Panc1 (cell line): ENCODE measurements at places on chromosomes 3 and 15. TPM values are rescaled to one million over a fixed set of nuclear protein-coding genes. Genes with fewer than 3 reads are reported as not detected.

WNT5A gene
- total RNA-seq: 0.54 TPM

SERPINI2 gene
- not detected for total RNA-seq

MORC1 gene
- total RNA-seq: not detected

SLC28A2 gene
- 0.23 TPM for total RNA-seq

EXD1 gene
- 0.15 TPM for total RNA-seq

KLHDC8B gene
- 6.8 TPM for total RNA-seq

CP gene
- total RNA-seq: 5.8 TPM

TM4SF4 gene
- 0.46 TPM for total RNA-seq

ARNT2 gene
- 16.8 TPM for total RNA-seq

CPEB1 gene
- total RNA-seq: 19.5 TPM

AADACL2 gene
- total RNA-seq: not detected

DNA sequence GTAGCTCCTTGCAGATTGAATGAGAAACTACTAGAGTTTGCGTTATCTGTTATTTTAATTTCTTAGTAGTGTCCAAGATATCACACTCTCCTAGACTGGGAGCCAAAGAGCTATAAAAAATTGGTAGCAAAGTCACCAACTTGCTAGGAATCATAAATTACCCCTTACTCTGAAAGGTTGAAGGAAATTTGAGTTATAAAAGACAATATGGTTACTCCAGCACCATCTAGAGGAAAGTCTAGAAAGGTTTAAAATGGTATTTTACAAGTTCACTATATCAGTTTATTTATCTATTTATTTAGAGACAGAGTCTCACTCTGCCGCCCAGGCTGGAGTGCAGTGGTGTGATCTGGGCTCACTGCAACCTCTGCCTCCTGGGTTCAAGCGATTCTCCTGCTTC lies 121.6 kb downstream of the RBPMS2 start:
- H3K4me3 ChIP-seq: no peak overlapping the region
- no peaks in the 10 kb centered on the region for H3K4me1 ChIP-seq
- H3K36me3 ChIP-seq: no peaks in the 10 kb centered on the region
- no peak for DNase-seq

- H3K27me3 ChIP-seq: peaks cover 6% of the 10 kb centered on the region
- no peaks in the 10 kb centered on the region for H3K36me3 ChIP-seq
- peaks cover 7% of the 10 kb centered on the region for H3K4me1 ChIP-seq
- no peak for DNase-seq
- H3K4me3 ChIP-seq: no peak overlapping the region
Measured at GRCh38 chr15:60259469-60259868, 138.3 kb downstream of the ANXA2 start.

DNA sequence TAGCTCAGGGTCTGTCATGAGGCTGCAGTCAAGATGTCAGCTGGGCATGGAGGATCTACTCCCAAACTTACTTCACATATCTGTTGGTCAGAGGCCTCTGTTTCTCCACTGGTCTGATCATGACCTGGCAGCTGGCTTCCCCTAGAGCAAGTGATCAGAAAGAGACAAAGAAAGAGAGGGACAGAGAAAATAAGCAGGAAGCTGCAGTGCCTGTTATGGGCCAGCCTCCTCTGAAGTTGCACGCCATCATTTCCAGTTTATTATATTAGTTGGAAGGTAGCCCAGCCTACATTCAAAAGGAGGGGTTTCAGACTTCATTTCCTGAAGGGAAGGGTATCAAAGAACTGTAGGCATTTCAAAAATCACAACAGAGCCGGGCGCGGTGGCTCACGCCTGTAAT lies 5.0 kb upstream of the RPP25 start:
- peaks cover 28% of the 10 kb centered on the region for H3K4me1 ChIP-seq
- no peaks in the 10 kb centered on the region for H3K27me3 ChIP-seq
- H3K36me3 ChIP-seq: no peaks in the 10 kb centered on the region

GRCh38 chr3:188949996-188950395 lies 221.8 kb upstream of the TPRG1 start:
- no peak overlapping the region for H3K4me3 ChIP-seq
- H3K27me3 ChIP-seq: no peaks in the 10 kb centered on the region
- DNase-seq: no peak
- H3K4me1 ChIP-seq: peaks cover 39% of the 10 kb centered on the region
- no peaks in the 10 kb centered on the region for H3K36me3 ChIP-seq
- H3K27ac ChIP-seq: peak overlapping the region; percentile 89

GRCh38 chr15:99681990-99682389 lies 51.2 kb downstream of the LYSMD4 start:
- H3K27me3 ChIP-seq: no peaks in the 10 kb centered on the region
- H3K27ac ChIP-seq: no peak overlapping the region
- H3K4me3 ChIP-seq: no peak overlapping the region
- no peaks in the 10 kb centered on the region for H3K36me3 ChIP-seq

GRCh38 chr3:14984581-14985113 lies 37.3 kb downstream of the NR2C2 start:
- no peak overlapping the region for H3K4me3 ChIP-seq
- DNase-seq: no peak
- H3K4me1 ChIP-seq: no peaks in the 10 kb centered on the region
- H3K36me3 ChIP-seq: no peaks in the 10 kb centered on the region
- H3K27me3 ChIP-seq: no peaks in the 10 kb centered on the region
- H3K27ac ChIP-seq: no peak overlapping the region

GRCh38 chr3:99967796-99968195 lies 146.5 kb downstream of the FILIP1L start:
- DNase-seq: no peak
- H3K36me3 ChIP-seq: no peaks in the 10 kb centered on the region
- peaks cover 6% of the 10 kb centered on the region; the same call in 1 of the 2 replicates for H3K4me1 ChIP-seq
- no peak overlapping the region for H3K4me3 ChIP-seq
- no peaks in the 10 kb centered on the region for H3K27me3 ChIP-seq

DNA sequence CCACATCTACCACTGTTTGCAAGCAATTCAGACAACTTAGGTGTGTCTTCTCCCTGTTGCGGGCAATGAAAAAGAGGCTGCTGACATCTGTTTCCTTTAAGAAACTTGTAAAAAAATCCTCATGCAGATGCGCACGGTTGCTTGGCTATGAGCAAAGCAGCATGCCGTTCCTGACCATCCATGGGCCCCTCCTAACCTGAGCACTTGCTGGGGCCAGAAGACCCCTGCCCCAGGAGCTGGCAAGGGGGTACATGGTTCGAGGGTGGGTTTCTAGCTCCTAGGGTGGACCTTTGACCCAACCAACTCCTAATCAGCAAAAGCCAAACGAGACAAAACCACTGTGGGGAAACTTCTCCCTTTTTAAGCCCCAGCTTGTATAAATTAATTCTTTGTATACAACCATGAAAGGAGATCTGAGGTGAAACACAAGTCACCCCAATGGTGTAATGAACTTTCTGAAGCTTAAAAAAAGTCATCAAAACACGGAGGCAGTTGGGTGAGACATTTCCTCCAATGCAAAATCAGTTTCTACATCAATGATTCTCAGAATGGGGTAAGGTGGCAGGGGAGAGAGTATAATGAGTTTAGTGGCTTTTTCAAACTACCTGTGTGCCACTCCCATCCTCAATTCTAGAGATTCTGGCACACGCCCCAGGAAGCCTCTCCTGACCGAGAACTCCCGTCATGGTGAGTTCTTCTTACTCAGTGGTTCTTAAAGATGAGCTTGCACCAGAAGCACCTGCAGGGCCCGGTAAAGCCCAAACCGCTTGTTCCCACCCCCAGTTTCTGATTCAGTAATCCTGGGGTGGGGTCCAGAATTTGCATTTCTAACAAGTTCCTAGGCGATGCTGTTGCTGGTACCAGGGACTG lies 44.1 kb downstream of the CPN2 start:
- H3K27me3 ChIP-seq: no peaks in the 10 kb centered on the region
- H3K36me3 ChIP-seq: no peaks in the 10 kb centered on the region
- H3K27ac ChIP-seq: no peak overlapping the region
- no peaks in the 10 kb centered on the region; the same call in 1 of the 2 replicates for H3K4me1 ChIP-seq
- no peak overlapping the region for H3K4me3 ChIP-seq

- no peak for DNase-seq
- no peaks in the 10 kb centered on the region for H3K4me1 ChIP-seq
- H3K36me3 ChIP-seq: no peaks in the 10 kb centered on the region
- no peak overlapping the region for H3K4me3 ChIP-seq
- H3K27ac ChIP-seq: no peak overlapping the region
Measured at GRCh38 chr3:82462977-82463376, 701.5 kb upstream of the GBE1 start.

DNA sequence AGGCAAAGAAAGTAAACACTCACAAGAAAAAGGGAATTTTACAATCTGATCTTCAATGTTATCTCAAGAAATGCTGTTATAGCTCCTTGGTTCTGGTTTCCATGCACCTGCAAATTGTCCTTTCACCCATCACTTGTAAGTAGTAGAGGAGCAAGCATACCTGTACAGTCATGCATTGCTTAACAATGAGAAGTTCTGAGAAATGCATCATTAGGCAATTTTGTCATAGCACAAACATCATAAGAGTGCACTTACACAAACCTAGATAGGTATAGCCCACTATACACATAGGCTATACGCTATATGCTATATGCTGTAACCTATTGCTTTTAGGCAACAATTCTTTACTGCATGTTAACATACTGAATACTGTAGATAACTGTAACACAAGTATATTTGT lies 672.3 kb downstream of the FHIT start:
- no peaks in the 10 kb centered on the region; the same call in 1 of the 2 replicates for H3K36me3 ChIP-seq
- no peaks in the 10 kb centered on the region for H3K4me1 ChIP-seq
- DNase-seq: no peak
- H3K27ac ChIP-seq: no peak overlapping the region
